Activated naive CD8-positive, alpha-beta T cell treated with anti-CD3 and anti-CD28 coated beads, Interleukin-2, amount 50 U/mL, for 24 hours (primary cell): ENCODE measurements at places on chromosomes 12 and 14.

DNA sequence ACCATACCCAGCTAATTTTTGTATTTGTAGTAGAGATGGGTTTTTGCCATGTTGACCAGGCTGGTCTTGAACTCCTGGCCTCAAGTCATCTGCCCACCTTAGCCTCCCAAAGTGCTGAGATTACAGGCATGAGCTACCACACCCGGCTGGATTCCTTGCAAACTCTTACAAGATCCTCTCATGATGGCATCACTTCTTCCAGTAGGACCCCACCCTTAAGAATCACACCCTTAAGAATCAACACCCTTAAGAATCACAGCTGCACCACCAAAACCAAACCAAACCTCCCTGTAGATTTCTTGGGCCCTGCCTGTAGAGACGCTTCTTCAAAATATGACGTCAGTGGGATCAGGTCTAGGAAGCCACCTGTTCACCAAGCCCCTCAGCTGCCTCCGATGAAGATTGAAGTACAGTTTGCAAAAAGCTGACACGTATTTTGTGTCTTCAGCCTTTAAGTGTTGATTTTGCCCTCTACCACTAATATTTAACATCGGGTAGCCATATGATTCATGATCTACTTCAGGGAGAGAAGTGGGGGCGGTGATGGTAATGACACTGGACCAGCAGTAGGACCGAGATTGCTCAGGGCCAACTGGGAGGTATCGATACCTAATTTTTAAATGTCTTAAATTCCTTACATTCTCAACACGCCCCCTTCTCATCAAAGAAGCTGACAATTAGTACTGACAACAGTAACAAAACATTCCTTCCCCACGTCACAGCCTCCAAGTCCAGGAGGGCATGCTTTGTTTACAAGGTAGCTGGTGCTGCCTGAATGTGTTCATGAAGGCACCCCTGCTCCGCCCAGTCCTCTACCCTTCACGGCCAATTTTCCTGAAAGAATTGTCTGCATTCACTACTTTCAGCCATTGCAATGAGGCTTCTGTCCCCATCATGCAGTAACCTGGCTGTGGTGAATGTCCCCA lies 57.2 kb downstream of the ESRRB start:
- DNase-seq = no peak

- DNase-seq = no peak
These were observed 45.6 kb upstream of the RBM19 start for GRCh38 chr12:114011711-114012110.

- DNase-seq = no peak
These were observed 21.6 kb downstream of the RERGL start for GRCh38 chr12:18068355-18068754.

GRCh38 chr12:94033101-94033500 lies 115.3 kb upstream of the PLXNC1 start:
- no peak for DNase-seq

DNA sequence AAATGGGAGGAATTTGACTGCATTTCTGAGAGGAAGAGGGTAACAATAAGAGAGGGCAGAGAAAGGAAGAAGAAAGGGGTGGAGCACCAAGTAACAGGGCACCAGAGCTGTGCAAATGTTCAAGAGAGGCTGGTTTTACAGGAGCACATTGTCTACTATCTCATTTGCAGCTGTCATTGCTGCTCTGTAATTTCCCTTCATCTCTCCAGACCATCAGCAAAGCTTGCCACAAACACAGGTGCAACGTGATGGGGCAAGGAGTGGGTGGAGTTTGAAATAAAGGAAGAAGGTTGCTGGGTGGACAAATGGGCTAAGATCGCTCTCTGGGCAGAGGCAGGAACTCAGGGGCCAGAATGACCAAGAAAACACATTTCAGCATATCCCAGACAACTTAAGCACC lies 47.9 kb upstream of the PLEKHG6 start:
- DNase-seq = no peak

- peak; percentile 52 for DNase-seq
These were observed 418 bp downstream of the AMN1 start for GRCh38 chr12:31728289-31728916.

DNA sequence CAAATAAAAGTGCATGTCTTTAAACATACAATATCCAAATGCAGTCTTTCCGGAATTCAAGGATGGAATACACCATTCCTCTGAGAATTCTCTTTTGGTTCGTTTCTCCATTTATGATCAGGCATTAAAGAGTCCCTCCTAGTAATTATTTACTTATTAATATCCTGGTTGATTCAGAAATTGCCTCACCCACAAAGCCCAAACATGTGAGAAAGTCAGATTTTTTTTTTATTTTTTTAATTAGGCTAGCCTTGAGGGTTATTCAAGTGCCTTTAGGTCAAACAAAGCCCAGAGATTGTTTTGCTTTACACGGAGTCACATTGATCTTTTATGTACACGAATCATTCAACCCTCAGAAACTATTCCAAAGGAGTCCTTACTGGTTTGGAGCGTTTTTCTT lies 6.4 kb upstream of the TSPAN8 start:
- DNase-seq = no peak

DNA sequence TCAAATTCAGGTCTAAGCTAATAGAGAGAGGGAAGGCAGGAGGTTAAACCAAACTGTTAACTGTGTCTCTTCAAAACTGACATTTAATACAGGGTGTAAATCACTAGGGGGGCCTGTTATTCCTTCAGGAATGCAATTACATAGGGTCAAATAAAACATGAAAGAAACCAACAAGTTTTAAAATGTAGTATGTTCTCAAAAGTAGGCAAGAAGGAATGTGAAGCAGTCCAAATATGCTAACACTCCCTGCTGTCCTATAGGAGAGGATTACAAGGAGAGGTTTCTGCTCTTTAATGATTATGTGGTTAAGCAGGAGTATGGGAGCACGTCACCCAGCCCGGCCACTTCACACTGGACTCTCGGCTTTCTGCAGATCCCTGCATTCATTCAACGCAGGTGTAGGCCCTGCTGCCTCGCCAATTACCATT lies 42.5 kb upstream of the BMP4 start:
- no peak for DNase-seq

DNA sequence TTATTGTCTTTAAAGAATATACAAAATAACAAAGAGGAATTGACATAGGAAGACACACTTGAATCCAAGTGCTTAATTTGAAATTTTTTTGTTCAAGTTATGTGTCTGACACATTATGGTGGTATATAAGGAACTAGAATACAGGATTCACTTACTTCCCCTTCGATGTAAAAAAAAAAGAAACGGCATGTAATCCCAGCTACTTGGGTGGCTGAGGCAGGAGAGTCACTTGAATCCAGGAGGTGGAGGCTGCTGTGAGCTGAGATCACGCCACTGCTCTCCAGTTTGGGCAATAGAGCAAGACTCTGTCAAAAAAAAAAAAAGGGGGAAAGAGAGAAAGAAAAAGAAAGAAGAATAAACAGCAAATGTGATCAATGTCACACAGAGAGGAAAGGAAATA lies 8.9 kb downstream of the CLEC12A start:
- no peak for DNase-seq

GRCh38 chr12:65123435-65124063 lies 2.4 kb upstream of the WIF1 start:
- DNase-seq = peak; percentile 18

- no peak for DNase-seq
These were observed 12.7 kb downstream of the ERC1 start for GRCh38 chr12:1003600-1004271.

DNA sequence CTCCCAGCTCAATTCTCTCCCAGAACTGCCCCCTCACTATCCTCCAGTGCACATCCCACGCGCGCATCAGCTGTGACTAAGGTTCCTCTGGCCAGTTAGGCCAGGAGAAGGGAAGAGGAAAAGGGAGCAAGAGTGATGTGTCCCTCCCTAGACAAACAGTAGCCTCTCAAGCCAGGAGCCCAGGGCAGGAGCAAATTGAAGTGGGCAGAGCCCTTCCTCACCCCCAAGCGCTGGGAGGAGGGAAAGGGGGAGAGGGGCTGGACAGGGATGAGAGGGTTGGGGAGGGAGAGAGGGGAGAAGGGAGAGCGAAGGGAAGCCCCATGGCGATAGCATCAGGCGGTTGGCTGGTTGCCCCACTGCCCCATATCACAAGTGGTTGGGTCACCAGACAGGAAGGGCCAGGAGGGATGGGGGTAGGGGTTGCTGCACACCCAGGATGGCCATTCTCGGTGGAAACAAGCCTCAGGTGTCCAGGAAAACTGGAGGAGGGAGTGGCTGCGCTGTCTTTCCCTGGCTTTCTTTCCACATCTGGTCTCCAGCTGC lies 1.1 kb downstream of the CD63 start:
- no peak for DNase-seq

GRCh38 chr12:53700567-53700966 lies 24.7 kb upstream of the ATP5MC2 start:
- no peak for DNase-seq

- DNase-seq = no peak
These were observed 227.7 kb upstream of the TMEM260 start for GRCh38 chr14:56351861-56352260.

DNA sequence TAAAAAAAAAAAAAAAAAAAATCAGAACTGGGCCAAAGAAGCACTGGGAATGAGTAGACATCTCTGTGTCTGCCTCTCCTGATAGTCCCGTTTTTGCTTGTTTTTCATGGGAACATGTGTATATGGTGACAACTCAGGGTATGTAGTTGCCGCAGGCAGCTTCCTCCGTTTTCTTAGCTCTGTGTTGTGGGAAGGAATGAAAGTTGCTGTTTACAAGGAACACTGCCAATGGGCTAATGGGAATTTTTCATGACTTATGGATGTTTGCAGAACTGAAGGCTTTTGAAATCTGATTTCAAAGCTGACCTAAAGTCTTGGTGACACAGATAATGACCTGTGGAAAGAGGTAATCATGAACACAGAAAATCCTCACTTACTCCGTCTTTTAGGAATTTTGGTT lies 146.4 kb upstream of the BTG1 start:
- no peak for DNase-seq

DNA sequence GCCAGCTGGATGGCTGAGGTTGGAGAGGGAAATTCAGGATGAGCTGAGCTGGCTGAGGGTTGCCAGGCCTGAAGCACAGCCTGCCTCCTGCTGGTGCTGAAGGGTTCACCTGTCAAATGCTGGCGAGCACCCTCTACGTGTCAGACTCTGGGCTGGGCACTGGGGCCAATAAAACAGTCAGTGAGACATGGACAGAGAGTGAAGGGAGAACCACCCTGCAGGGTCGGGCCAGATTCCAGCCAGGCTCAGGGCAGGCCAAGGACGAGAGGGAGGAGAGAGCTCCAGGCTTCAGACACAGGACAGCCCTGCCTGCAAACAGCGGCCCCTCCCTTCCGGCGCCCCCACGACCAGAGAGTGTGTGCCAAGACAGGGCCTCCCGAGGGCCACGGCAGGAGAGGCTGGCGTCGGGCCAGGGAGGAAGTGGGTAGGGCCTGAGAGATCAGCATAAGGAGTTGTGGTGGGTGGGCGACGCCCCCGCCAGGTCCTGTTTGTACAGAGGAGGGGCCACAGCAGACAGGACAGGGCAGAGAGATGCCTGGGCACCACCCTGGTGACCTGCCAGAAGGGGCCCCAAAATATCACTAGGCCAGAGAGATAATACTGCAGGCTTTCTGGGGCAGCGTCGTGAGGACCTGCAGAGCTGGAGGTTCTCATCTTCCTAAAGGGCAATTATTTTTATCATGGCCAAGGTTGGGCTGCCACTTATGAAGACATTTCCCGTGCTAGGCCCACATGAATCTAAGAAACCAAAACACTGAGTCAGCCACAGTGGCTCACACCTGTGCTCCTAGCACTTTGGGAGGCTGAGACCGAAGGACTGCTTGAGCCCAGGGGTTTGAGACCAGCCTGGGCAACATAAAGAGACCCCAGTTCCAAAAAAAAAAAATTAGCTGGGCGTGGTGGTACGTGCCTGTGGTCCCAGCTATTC lies 73.1 kb upstream of the GPR68 start:
- DNase-seq = peak; percentile 90

GRCh38 chr14:22994762-22995275 lies 12.5 kb upstream of the AJUBA start:
- DNase-seq = peak; percentile 20

DNA sequence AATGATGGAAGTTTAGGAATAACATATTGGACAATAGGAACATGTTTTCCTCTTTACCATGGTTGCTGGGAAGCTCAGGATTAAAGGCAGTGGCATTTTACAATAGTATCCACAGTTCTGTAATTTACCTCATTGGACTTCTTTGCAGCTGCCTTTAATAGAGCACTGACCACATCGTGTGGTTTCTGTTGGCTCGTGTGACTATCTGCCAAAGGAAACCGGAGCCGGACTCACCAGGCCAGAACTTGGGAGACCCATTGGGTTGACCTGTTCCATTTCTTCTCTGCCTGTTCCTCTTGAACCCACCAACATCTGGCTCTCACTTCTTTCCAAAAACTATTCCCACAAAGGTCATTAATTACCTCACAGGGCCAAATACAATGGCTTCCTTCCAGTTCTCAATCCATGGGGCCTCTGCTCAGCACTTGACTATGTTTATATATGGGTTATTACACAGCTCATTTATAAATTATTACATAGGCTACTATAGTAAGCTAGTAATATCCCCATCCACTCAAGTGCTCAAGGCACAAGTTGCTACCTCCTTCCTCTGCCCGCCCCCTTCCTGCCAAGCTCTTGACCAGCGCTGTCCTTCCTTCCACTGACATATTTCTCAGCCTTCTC lies 121.5 kb upstream of the VASH1 start:
- DNase-seq = no peak

DNA sequence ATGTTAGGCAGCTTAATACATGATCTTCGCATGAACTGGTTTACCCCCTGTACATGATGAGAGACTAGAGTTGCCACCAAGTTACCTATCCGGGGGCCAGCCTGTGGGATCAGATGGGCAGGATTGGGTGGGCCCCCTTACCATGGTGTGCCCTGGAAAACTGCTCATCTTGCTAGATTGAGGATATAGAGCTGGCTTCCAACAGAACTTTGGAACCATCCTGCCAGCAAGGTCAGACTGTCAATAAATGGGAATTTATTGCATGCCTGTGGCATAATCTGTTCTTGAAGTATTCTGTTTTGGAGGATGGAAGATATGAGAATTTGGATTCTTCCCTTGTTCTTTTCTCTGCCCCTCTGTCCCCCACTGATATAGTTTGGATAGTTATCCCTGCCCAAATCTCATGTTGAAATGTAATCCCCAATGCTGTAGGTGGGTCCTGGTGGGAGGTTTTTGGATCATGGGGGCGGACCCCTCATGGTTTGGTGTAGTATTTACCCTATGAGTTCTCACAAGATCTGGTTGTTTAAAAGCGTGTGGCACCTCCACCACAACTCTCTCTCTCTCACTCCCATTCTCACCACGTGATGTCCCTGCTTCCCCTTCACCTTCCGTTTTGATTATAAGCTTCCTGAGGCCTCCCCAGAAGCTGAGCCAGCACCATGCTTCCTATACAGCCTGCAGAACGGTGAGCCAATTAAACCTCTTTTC lies 3.7 kb upstream of the TM9SF1 start:
- DNase-seq = no peak

- DNase-seq = no peak
These were observed 25.2 kb upstream of the NXPH4 start for GRCh38 chr12:57191410-57191809.

DNA sequence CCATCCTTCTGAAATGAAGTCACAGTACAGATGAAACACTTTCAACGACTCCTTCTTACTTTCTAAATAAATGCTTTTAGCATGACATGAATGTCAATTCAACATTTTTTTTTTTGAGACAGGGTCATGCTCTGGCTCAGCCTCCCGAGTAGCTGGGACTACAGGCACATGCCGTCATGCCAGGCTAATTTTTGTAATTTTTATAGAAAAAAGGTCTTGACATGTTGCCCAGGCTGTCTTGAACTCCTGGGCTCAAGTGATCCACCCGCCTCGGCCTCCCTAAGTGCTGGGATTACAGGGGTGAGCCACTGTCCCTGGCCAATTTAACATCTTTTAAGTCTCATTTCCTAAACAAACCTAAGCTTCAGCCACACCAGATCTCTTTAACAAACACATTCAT lies 16.4 kb downstream of the GALNT6 start:
- DNase-seq = no peak

GRCh38 chr12:2018391-2018790 lies 14.1 kb upstream of the DCP1B start:
- no peak for DNase-seq
